ENCODE measurements at places on chromosomes 12 and 14.
A peak's percentile ranks its signal among the peaks of the same experiment; 100 is the strongest.

GRCh38 chr12:110012659-110013058 is 13.4 kb downstream of the ANKRD13A start:
- DNase-seq = no peak

DNA sequence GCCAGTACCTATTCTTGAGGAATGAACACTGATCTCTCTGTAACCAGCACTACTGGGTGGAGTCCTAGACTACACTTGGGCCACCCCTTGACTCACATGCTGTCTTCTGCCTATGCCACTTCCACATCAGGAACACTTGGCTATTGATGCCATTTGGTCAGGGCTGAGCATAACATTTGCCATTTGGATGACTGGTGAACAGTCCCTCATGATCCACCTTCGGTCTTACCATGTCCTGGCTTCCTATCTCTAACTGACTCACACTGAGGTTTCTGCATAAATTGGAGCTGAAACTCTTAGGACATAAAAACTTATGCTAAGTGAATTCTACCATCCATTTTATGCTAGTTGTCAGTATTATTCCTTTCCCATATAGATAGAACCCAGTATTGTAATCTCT is 91.7 kb upstream of the PELI2 start:
- no peak for DNase-seq

DNA sequence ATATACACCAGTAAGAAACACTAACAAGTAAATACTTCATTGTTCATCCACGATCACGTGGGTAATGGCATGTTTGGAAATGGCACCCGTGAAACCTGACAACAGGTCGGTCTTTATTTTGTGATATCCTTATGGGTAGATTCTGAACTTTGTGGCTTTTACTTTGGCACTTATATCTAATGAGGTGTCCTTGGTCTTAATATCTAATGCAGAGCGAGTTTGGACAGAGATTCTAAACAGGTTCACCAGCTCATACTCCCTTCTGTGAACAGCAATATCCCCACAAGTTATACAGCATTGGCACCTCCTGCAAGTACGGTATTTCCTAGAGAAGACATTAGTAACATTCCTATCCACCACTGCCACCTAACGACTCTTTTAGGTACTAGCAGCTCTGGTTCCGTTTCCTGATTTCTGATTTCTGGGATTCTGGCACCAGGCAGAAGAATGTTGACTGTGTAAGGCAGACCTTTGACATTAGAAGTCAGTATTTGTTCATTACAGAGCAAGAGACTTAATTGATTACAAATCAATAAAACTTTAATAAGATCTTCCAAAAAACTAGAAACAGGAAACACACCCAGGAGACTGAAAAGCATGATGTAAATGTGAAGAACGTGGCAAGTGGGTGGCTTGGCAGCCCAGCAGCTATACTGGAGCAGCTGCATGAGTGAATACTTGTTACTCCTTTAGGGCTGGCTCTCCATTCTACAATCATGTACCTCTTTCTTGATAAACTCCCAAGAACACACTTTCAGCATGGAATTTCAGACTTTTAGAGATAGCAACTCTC is 2.5 kb downstream of the ANG start:
- peak; percentile 76 for DNase-seq

DNA sequence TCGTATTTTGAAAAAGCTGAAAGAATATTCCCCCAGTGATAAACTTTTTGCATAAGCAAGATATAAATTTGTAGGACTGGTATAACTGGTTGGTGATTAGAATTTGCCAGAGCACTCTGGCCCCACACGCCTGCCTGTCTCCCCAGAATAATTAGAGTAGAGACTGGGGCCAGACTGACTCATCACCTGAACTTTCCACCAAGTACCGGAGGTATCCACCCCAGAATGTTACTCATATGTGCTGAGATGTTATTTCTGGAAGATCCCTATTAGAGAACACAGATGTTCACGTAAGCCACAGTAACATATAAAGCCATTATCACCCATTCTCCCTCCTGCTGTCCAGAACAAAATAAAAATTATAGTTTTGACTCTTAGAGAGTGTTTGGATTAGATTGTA is 49.5 kb upstream of the PIWIL1 start:
- DNase-seq = no peak

GRCh38 chr12:62761658-62762057 is 173.3 kb downstream of the PPM1H start:
- peak; percentile 81 for DNase-seq

DNA sequence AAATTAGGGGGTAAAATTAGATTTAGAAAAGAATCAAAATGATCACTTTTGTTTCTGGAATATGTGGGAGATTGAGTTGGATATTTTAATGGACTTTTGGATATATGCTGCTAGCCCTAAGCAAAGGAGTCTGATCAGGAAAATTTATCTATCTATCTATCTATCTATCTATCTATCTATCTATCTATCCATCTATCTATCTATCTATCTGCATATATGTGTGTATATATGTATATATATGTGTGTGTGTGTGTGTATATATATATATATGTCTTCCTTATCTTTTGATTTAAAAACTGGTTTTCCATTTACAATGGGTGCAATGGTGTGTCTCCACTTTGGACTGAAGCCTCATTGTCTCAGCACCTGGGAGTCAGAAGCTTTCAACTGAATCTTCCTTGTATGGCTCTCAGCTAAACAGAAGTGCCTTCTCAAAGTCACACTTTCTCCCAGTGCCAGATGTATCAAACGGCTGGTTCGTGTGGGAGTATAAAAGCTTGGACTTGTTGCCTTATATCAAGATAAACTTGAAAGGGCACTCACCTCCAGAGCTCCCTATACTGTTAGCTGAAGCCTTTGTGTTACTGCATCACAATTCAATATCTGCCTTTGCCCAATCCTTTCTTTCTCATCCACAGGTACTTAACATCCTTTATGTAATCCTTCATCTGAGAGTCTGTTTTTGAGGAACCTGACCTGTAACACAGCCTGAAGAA is 31.6 kb upstream of the CD69 start:
- no peak for DNase-seq

GRCh38 chr12:18805516-18806248 is 67.8 kb downstream of the CAPZA3 start:
- DNase-seq = no peak

DNA sequence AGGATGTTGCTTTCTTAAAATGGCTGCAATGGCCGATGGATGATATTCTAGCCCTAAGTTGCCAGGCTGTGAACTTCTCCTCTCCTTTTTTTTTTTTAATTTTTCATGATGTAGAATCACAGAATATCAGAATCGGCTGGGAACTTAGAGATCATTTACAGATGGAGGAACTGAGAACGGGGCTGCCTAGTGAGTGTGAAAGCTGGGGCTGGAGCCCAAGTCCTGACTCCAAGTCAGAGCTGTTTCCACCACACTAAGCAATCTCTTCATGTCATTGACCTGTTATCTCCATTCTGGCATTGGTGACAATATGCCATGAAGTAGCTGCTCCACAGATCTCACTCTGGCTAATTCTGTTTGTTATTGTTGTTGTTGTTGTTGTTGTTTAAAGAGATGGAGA is 121.7 kb downstream of the SLC38A1 start:
- DNase-seq = no peak

GRCh38 chr14:29906256-29906870 is 21.3 kb downstream of the PRKD1 start:
- no peak for DNase-seq

DNA sequence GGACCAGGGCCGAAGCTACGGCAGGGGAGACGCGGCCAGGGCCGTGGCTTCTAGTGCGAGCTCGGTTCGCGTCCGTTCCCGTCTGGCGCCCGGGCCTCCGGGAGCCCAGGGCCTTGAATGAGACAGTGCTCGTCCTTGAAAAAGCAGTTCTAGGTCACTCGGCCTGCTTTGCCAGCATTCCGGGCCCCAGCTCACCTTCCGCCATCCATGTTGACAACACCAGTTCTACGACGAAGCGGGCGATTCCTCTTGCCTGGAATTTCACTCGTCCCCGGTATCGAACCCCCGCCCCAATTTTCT is 4.5 kb downstream of the OR10AD1 start:
- DNase-seq = no peak

GRCh38 chr12:15200641-15201040 is 20.6 kb downstream of the RERG start:
- DNase-seq = no peak

- DNase-seq = no peak
Observed at GRCh38 chr12:3137814-3138445, 60.8 kb downstream of the TSPAN9 start.

GRCh38 chr12:98198261-98198982 is 317.0 kb upstream of the TMPO start:
- no peak for DNase-seq
